Vagina (tissue), 2 donors: ENCODE measurements at places on chromosomes 3 and 15.

DNA sequence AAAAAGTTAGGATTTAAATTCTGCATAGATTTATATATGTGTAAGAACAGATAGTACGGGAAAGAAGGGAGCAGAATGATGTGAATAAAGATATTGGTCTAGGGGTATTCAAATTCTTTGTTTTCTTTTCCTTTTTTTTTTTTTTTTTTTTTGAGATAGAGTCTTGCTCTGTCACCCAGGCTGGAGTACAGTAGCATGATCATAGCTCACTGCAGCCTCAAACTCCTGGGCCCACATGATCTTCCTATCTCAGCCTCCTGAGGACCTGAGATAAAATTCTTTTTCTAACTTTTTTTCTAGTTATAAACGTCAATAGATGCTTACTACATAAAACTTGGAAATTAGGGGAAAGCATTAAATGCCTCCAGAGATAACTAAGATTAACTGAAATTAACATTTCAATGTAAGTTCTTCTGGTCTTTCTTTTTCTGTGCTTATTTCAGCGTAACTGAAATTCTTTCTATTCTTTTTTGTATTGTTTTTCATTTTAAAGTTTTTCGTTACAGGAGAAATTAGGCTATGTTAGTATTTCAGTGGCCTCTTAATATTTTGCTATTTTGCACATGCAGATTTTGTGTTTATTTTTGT, 29.2 kb downstream of the UBE2Q2 start:
- H3K4me3 ChIP-seq, result no peak overlapping the region
- DNase-seq, result no peak
- H3K27ac ChIP-seq, result no peak overlapping the region
- H3K27me3 ChIP-seq, result no peaks in the 10 kb centered on the region

GRCh38 chr15:90402223-90402622, 14.2 kb downstream of the IQGAP1 start:
- peak overlapping the region; percentile 79 for H3K27ac ChIP-seq
- DNase-seq, result no peak
- H3K4me1 ChIP-seq, result peaks cover 90% of the 10 kb centered on the region

DNA sequence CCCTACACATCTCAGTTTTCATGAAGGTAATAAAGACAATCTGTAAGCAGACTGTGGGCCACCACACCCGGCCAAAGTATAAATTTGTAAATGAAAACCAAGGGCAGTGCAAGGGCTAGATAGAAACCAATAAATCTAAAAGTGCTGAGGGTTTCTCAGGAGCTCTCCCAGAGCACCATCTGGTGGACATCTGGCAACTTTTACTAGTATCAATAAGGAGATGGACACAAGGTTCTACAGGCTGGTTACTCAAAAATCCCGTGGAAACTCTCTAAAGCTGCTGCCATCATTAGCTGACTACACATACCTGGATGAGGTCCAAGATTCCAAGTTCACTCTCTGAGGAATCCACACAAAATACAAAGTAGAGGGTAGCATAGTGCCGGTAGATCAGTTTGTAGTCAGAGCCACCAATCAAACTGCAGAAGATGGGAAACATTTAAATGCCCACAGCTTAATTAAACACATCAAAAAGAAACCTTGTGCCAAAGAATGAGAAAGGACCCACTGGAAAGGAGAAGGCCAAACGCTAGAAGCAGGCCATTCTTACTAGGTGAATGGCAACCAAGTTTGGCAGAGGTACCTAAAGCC, 5.5 kb downstream of the AP3S2 start:
- H3K27ac ChIP-seq, result no peak overlapping the region
- H3K4me3 ChIP-seq, result no peak overlapping the region
- peaks cover 26% of the 10 kb centered on the region for H3K4me1 ChIP-seq
- H3K27me3 ChIP-seq, result no peaks in the 10 kb centered on the region
- no peaks in the 10 kb centered on the region for H3K36me3 ChIP-seq
- no peak for DNase-seq

GRCh38 chr3:104437891-104438290, 928.8 kb upstream of the ALCAM start:
- H3K27me3 ChIP-seq, result no peaks in the 10 kb centered on the region
- no peaks in the 10 kb centered on the region for H3K36me3 ChIP-seq

- H3K4me3 ChIP-seq, result no peak overlapping the region
- H3K36me3 ChIP-seq, result peaks cover 44% of the 10 kb centered on the region
- no peak for DNase-seq
- no peak overlapping the region for H3K27ac ChIP-seq
These were observed 16.8 kb downstream of the EMC4 start for GRCh38 chr15:34241376-34242330.

GRCh38 chr3:129738172-129738571, 131.7 kb upstream of the PLXND1 start:
- H3K27me3 ChIP-seq, result no peaks in the 10 kb centered on the region
- H3K27ac ChIP-seq, result no peak overlapping the region
- no peak for DNase-seq

DNA sequence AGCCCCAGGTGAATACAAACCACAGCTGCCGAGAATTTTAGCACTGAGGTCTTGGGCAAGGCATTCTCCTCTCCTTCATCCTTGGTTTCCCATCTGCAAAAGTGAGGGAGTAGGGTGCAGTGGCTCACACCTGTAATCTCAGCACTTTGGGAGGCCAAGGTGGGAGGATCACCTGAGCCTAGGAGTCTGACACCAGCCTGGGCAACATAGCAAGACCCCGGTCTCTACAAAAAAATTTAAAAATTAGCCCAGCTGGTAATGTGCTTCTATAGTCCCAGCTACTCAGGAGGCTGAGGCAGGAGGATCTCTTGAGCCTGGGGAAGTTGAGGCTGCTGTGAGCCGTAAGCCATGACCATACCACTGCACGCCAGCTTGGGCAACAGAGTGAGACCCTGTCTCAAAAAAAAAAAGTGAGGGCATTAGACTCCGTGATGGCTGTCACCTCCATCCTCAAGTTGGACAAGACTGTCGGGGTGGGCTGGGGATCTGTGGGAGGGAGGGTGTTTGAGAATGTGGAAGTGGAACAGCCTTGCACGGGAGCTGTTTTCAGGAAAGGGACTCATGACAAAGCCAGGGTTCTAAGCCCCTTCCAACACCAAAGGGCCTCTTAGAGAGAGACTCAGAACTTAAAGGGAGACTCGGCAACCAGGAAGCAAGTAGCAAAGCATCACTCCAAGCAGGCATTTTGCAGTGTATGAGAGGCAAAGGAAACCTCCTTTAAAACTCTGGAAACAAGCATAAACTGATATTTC, 46.0 kb upstream of the FURIN start:
- H3K4me1 ChIP-seq, result no peaks in the 10 kb centered on the region
- H3K4me3 ChIP-seq, result no peak overlapping the region
- H3K27ac ChIP-seq, result no peak overlapping the region
- DNase-seq, result no peak
- H3K36me3 ChIP-seq, result no peaks in the 10 kb centered on the region

- DNase-seq, result no peak
- no peaks in the 10 kb centered on the region for H3K36me3 ChIP-seq
- H3K4me3 ChIP-seq, result no peak overlapping the region
- H3K27me3 ChIP-seq, result no peaks in the 10 kb centered on the region
- H3K4me1 ChIP-seq, result peaks cover 80% of the 10 kb centered on the region
- H3K27ac ChIP-seq, result peak overlapping the region; percentile 40
These were observed 67.6 kb downstream of the IGF1R start for GRCh38 chr15:98715890-98716443.

GRCh38 chr3:24513463-24513862, 18.8 kb upstream of the THRB start:
- no peak for DNase-seq
- no peak overlapping the region for H3K27ac ChIP-seq
- H3K36me3 ChIP-seq, result no peaks in the 10 kb centered on the region
- no peaks in the 10 kb centered on the region for H3K27me3 ChIP-seq

- no peaks in the 10 kb centered on the region for H3K27me3 ChIP-seq
- H3K4me3 ChIP-seq, result no peak overlapping the region
- DNase-seq, result no peak
- no peaks in the 10 kb centered on the region for H3K36me3 ChIP-seq
- H3K27ac ChIP-seq, result no peak overlapping the region
These were observed 81.3 kb downstream of the ITPR1 start for GRCh38 chr3:4574426-4574965.

- no peaks in the 10 kb centered on the region for H3K36me3 ChIP-seq
- H3K27me3 ChIP-seq, result no peaks in the 10 kb centered on the region
- H3K4me1 ChIP-seq, result no peaks in the 10 kb centered on the region
- H3K4me3 ChIP-seq, result no peak overlapping the region
These were observed 78.7 kb downstream of the USP13 start for GRCh38 chr3:179731544-179731943.

DNA sequence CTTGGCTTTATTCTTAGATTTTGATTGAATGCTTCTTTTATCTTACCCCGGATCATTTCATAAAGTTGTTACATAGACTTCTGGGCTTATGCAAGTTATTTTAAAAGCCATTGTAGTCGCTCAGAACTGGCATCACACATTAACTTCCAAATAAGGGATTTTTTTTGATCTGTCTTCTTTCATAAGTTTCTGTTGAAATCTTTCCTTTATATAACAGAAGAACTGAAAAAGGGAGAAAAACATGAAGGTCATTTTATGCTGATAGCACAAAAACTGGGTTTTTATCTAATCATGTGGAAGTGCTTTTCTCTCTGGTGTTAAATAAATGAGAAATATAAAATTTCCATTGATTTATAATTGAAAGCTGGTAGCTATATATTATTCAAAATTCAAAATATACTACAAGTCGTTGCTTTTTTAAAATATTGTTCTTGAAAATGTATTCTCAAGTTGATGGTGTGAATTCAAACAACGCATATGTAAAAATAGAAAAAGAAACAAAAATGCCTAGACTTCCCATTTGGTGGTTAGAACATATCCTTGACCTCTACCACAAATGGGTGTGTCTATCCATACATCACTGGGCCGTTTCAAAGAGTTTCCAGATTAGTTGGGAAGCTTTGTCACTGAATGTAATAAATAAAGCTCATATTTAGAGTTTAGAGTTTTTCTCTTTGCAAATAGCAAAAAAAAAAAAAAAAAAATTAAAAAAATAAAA, 258.3 kb upstream of the ZPLD1 start:
- no peaks in the 10 kb centered on the region for H3K36me3 ChIP-seq
- no peak overlapping the region for H3K4me3 ChIP-seq
- H3K27me3 ChIP-seq, result no peaks in the 10 kb centered on the region
- H3K4me1 ChIP-seq, result peaks cover 27% of the 10 kb centered on the region
- DNase-seq, result no peak

GRCh38 chr3:30751610-30752299, 142.7 kb downstream of the GADL1 start:
- no peak overlapping the region for H3K27ac ChIP-seq
- H3K27me3 ChIP-seq, result no peaks in the 10 kb centered on the region
- H3K4me3 ChIP-seq, result no peak overlapping the region
- H3K36me3 ChIP-seq, result no peaks in the 10 kb centered on the region

DNA sequence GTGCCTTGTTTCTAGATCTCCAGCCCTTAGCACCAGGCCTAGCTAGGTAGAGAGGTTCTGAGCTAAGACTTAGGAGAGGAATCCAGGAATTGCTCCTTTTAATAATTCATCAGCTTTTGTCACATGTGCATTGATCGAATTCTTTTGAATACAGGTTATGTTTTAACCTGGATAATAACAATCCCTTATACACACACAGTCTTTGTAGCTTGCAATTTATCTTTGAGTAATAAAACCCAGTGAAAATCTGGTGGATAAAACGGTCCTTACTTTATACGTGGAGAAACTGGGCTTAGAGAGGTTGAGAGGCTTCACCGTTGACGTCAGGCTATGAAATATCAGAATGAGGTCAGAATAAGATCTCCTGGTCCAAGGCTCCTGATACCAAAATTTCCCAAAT, 7.2 kb upstream of the SCN10A start:
- DNase-seq, result no peak
- H3K27me3 ChIP-seq, result no peaks in the 10 kb centered on the region
- no peaks in the 10 kb centered on the region for H3K36me3 ChIP-seq
- no peaks in the 10 kb centered on the region for H3K4me1 ChIP-seq

DNA sequence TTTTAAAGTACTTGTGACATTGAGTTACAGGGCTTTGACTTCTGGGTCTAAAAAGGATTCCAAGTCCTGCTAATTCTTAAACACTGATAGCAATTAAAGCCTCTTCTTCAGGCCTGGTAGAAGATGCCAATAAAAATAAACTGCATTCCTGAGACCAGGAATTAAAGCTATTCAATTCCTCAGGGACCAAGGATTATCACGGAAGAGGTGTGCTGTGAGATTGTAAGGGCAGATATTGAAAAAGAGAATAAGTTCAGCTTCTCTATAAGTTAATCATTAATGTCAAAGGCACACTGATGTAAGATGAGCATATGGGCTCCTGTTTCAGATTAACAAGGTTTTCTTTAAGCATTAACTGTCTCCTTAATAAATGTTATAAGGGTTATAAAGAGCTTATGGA, 611.3 kb downstream of the SI start:
- H3K27me3 ChIP-seq, result no peaks in the 10 kb centered on the region
- H3K4me3 ChIP-seq, result no peak overlapping the region
- H3K36me3 ChIP-seq, result no peaks in the 10 kb centered on the region
- no peak for DNase-seq
- no peaks in the 10 kb centered on the region for H3K4me1 ChIP-seq

DNA sequence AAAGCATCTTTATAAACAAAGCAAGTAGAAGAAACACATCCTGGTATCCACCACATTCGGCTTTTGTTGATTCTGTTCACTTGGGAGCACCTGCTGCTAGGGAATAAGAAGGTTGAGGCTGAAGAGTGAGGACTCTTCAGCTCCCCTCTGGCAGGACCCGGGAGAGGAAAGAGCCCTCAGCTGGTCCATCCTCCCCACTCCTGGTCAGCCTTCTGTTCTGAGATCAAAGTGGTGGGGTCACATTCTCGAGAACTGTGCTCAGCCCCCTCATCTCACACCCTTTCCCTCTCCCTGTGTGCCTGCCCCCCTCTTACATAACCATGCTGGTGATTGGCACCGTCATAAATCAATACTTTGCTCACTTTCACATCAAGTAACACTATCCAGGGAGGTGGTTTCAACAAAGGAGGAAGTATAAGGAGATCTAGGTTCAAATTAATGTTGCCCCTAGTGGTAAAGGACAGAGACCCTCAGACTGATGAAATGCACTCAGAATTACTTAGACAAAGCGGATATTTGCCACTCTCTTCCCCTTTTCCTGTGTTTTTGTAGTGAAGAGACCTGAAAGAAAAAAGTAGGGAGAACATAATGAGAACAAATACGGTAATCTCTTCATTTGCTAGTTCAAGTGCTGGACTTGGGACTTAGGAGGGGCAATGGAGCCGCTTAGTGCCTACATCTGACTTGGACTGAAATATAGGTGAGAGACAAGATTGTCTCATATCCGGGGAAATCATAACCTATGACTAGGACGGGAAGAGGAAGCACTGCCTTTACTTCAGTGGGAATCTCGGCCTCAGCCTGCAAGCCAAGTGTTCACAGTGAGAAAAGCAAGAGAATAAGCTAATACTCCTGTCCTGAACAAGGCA, at the start of gene NR1I2:
Gene NR1I2, plus strand, starts transcription at position 772 of the 869 bp plus-strand sequence.
- no peaks in the 10 kb centered on the region for H3K4me1 ChIP-seq
- H3K4me3 ChIP-seq, result no peak within 1 kb of the TSS
- no peaks in the 10 kb centered on the region for H3K36me3 ChIP-seq

DNA sequence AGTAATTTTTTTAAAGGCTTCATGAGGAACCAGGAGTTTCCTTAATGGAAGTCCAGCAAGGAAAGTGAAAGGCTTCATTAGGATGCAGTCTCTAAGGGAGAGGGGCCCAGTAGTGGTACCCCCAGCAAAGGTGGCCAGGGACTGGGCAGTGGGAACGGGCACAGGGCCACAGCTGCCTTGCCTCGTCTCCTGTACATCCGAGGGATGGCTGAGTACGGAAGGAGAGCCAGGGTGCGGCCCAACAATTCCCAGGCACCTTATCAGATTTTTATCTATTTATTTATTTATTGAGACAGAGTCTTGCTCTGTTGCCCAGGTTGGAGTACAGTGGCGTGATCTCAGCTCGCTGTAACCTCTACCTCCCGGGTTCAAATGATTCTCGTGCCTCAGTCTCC, 14.5 kb downstream of the SEMA3G start:
- H3K4me1 ChIP-seq, result peaks cover 27% of the 10 kb centered on the region
- no peak overlapping the region for H3K27ac ChIP-seq

GRCh38 chr3:158991146-158991705, 189.4 kb downstream of the MFSD1 start:
- H3K36me3 ChIP-seq, result no peaks in the 10 kb centered on the region
- no peaks in the 10 kb centered on the region for H3K27me3 ChIP-seq
- no peaks in the 10 kb centered on the region for H3K4me1 ChIP-seq
- no peak overlapping the region for H3K4me3 ChIP-seq
- no peak overlapping the region for H3K27ac ChIP-seq
